SJSA1 (cell line): ENCODE measurements at places on chromosomes 2 and 18. TPM values are rescaled to one million over a fixed set of nuclear protein-coding genes. Genes with fewer than 3 reads are reported as not detected.

DPYSL5 gene
- total RNA-seq: not detected in 2 replicates

- DNase-seq: no peak
These were observed 284.1 kb downstream of the SLC4A3 start for GRCh38 chr2:219911541-219911940.

DNA sequence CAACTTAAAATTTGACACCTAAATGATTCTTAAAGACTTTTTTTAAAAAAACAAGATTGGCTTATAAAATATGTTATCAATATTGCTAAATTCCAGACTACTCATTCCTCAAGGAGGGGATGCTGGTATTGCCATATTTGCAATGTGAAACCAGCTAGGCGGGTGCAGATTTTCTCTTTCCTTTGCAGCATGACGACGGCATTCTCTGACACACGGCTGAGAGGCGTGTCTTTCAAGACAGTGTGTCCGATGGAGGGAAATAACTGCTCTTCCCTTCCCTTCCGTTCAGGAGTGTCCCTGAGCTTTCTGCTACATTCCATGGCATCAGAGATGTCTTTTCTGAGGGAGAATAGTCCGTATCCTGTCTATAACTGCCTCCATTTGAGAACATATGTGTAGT is 38.2 kb upstream of the CNGA3 start:
- DNase-seq: no peak

MC4R gene
- not detected in 2 replicates for total RNA-seq

DNA sequence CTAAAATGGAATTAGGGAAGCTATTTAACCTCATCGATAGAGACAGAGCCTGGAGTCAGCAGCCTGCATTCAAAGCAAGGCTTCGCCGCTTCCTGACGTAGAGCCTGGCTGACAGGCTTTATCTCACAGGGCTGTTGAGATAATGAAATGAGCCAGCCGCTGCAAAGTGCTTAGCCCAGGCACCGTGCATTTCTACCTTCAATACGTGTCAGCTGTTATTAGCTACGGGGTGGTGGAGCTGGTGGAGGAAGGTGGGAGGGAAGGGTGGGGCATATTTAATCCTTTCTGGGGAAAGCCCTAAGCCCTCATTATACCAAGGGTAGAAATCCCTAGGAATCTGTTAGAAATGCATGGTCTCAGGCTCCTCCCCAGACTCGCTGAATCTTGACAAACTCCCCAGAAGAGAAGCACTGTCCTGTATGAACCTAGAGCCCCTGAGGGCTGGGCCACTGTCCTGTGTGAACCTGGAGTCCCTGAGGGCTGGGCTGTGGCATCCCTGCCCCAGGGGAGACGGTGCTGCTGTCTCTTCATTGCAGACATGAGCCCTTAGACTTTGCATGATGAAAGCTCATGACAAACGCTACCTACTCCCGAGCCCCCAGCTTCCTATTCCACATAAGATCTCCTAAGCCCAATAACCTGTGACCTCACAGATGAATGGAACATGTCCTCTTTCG is 72.4 kb downstream of the ALPK2 start:
- no peak for DNase-seq

PPP1R1C gene
- 0.32 TPM in 1 of 2 replicates, not detected in the other for total RNA-seq

DQX1 gene
- not detected in 2 replicates for total RNA-seq

GRCh38 chr2:201860636-201861066 is 54.3 kb downstream of the CDK15 start:
- peak; percentile 64 for DNase-seq

GRCh38 chr2:188675391-188676009 is 298.7 kb upstream of the COL3A1 start:
- DNase-seq: no peak

GRCh38 chr2:137837830-137838229 is 126.4 kb upstream of the HNMT start:
- no peak for DNase-seq

DNA sequence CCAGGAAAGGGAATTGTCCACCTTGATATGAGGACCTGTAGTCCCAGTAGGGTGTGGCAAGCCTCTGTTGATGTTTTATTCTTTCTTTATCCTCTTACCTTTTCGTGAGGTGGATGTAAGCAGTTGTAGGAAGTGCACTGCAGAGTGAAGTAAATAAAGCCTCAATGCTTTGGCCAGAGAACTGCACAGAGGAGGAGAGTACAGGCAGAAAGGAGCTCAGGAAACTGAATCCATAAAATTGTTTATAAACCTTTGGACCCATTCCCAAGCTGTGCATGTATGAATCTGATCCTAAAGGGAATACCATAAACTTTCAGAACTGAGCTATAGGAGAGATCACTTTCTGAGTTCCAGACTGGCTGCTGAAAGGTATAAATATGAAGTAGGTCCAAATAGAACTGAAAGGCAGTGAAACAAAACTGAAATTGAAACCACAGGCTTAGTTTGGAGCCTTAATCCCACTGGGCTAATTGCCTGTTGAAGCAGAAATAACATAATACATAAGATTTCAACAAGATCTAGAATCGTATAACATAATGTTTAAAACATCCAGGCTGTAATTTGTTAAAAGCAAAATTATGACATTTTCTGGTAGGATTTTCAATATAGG is 17.9 kb upstream of the SLC9A4 start:
- no peak for DNase-seq

- peak; percentile 91 for DNase-seq
These were observed 87.5 kb upstream of the CTAGE1 start for GRCh38 chr18:22505141-22505591.

GRCh38 chr2:4130651-4131050 is 427.3 kb downstream of the DCDC2C start:
- no peak for DNase-seq

- peak; percentile 51 for DNase-seq
These were observed 33.5 kb downstream of the LOXHD1 start for GRCh38 chr18:46623541-46623940.

SERPINB12 gene
- total RNA-seq: not detected in 2 replicates

LIPG gene
- total RNA-seq: 2.0 and 2.2 TPM in 2 replicates

GRCh38 chr2:42673989-42674579 is 89.9 kb downstream of the OXER1 start:
- DNase-seq: no peak

GRCh38 chr2:224802407-224802806 is 86.2 kb upstream of the CCDC195 start:
- DNase-seq: peak; percentile 67

RAD51AP2 gene
- total RNA-seq: not detected in 2 replicates

C2orf78 gene
- 0.03 TPM in 1 of 2 replicates, not detected in the other for total RNA-seq

DNA sequence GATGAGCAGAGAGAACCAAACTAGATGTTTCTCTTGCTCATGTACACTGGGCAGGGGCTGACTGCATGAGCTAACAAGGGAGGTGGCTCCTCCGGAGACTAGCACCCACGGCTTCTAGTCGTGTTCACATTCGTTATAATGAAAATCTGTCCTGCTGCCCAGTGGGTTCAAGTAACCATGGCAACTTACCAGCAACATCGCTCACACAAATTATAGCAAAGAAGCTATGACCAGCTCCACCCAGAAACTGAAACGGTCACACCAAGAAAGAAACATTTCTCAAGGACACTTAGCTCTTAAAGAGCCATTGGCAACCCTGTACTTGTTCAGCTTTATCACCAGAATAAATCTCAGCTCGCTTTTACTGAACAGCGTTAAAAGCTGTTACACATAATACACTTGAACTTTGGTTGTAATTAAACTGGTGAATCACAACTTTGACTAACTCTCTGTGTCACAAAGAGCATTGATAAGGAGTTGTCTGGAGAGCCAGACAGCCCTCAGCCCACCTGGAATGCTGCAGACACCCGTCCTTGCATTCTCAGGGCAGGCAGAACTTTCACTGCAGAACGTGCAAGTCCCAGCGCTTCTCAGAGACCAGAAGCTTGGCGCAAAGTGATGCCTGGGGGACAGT is 141.2 kb downstream of the PID1 start:
- DNase-seq: no peak

DNA sequence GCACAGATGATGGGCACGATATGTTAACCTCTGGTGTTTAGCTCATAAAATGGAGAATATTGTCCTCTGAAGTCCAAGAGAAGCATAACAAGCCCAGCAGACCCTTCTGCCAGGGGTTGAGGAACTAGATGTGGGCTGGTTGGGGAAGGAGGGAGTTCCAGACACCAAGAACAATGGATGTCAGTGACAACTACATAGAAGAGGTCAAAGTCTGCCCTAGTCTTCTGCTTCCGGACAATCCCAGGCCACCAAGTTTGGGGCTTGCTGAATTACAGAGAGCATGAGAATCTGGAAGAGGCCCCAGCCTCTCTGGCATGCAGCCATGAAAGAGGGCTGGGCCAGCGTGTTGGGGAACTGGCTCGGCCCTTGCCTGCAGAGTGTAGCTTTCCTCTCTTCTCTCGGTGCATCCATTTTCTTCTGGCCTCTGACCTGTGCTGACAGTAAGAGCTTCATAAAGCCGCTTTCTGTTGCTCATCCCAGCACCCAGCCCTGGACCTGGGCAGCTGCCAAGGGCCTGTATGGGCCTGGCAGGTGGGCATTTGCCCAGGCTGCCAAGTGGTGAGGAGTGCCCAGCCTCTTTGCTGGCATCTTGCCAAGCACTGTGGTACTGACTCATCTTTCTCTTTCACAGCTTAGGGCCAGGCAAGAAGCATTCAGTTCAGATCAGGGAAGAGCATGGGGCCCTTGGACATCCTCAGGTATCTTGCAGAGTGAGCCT is 14.6 kb upstream of the LAPTM4A start:
- DNase-seq: peak; percentile 53

PLEKHB2 gene
- 96.6 and 119 TPM in 2 replicates for total RNA-seq

EPHA4 gene
- total RNA-seq: 1.3 and 2.7 TPM in 2 replicates

DNA sequence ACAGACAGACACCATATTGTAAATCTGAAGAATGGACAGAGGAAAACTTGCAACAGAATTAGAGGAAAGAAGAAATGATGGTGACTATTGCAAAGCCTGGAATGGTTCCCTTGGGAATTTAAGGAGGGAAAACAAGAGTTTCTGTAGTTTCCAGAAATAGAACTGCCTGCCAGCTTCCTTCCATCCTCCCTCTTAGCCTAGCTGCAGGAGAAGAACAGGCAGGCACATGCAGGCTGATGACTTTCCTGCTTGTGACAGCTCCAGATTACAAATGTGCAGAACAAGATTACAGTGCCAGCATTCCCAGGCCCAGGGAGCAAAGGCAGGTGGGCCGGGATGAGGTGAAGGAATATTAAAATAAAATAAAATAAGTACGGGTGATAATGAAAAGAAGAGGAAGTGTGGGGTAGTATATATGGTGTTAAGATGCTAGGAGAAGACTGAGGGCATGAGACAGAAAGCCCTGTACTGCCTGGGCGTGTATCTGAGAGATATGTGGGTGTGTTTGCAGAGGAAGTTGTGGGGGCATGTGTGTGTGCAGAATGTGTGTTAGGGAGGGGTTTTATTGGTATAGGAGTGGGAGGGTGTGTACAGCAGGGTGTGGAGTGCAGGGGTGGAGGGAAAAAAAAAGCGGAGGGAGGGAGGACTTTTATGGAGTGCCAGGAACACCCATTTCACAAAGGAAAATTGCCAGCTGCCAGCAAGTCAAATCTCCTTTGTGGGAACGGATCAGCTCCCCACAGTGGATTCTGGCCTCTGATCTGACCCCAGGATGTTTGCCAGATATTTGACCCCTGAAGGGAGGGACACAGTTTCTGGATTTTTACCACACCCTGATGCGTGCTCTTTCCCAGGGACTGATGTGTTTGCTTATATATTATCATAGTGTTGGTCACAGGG is 43.9 kb upstream of the NEMP2 start:
- peak; percentile 69 for DNase-seq

FNDC4 gene
- total RNA-seq: 2.2 and 3.9 TPM in 2 replicates

SH3BP4 gene
- total RNA-seq: 78.6 and 117 TPM in 2 replicates

DNA sequence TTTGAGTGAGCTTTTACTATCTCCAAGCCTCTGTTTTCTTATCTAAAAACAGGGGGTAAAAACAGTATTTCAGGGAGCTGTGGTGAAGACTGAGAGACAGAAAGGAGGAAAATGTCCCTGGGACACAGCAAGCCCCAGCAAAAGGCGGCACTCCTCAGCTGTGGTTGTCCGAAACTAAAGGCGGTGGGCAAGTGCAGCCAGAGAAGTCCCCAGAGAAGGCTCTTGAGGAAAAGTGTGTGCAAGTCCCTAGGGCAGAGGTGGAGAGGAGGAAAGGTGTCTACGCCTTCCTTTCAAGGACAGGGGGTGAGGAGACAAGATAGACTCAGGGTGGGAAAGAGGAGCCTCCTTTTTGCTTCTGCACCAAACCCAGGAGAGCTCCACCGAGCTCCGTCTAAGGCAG is 45.5 kb downstream of the CYP27C1 start:
- DNase-seq: no peak

DNA sequence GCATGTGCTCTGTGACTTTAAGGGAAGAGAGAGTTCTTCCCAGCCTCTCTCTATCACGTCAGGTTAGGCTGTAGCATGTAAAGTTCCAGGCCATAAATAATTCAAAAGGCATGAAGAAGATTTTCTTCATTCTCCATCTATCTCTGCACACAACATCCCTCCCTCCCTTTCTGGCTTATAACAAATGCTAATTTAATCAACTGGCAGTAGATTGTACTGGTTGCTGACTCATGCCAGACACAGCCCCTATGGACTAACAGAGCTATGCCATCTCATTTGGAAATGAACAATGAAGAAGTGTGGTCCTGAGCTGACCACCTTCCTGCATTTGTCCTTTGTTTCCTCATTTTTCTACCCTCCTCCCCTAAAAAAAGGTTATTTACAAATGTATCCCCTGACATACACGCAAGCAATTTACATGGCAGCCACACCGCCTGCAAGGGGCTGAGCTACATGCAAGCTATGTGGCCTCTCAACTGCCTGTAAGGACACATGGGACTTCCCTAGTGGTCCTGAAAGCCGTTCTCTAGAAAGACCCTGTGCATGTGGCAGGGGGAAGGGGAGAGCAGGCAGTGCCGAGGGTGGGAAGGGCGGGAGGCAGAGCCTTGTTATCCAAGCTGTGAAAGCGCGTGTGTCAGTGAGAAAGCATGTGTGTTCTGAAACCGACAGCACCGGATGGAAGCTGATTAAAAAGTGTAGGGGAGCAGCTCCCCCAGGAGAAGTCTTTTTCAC is 90.9 kb upstream of the KLF7 start:
- DNase-seq: peak; percentile 56

DNA sequence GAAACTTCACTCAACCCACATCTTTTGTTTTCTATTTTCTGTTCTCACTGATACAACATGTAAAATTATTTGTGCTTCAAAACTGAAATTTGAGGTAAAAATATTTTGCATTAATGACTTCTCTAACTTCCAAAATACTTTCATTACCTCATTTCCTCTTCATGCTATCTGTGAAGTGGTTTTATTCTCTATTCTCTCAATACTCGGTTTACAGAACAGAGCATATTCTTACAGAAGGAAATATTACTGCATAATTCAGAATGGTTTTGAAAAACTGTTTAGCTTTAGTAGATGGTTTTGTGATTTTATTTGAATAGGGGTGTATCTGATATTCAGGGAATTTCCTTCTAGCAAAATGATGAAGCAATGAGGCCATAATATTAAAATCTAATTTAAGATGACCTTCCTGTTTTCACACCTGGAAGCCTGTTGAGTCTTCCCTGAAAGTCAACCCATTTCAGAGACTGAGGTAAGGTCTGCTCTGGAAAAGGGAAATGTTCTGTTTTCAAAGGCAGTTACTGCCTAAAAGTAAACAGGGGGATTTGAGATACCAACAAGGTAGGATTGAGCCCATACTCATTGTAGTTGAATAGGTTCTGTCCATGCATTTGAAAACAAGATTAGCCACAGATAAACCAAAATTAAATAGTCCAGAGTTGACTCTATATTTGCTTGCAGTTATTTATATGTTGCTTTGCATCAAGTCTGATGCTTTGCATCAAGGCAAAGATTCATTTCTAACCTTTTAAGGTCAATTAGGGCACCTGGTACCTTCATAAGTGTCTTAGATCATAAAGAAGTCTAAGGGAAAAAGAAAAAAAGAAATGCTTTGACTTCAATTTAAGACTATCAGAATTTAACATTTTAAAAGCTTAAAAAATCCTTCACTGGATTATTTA is 50.8 kb upstream of the PEX13 start:
- no peak for DNase-seq
